ENCODE measurements at places on chromosomes 1 and 21. TPM values are rescaled to one million over a fixed set of nuclear protein-coding genes. Genes with fewer than 3 reads are reported as not detected.

GRCh38 chr1:246632281-246633168 is 66.3 kb downstream of the CNST start:
- no peaks in the 10 kb centered on the region for H3K4me1 ChIP-seq
- H3K27ac ChIP-seq = peak overlapping the region; percentile 21
- DNase-seq = no peak
- no peaks in the 10 kb centered on the region for H3K27me3 ChIP-seq
- no peak overlapping the region for H3K4me3 ChIP-seq

DNA sequence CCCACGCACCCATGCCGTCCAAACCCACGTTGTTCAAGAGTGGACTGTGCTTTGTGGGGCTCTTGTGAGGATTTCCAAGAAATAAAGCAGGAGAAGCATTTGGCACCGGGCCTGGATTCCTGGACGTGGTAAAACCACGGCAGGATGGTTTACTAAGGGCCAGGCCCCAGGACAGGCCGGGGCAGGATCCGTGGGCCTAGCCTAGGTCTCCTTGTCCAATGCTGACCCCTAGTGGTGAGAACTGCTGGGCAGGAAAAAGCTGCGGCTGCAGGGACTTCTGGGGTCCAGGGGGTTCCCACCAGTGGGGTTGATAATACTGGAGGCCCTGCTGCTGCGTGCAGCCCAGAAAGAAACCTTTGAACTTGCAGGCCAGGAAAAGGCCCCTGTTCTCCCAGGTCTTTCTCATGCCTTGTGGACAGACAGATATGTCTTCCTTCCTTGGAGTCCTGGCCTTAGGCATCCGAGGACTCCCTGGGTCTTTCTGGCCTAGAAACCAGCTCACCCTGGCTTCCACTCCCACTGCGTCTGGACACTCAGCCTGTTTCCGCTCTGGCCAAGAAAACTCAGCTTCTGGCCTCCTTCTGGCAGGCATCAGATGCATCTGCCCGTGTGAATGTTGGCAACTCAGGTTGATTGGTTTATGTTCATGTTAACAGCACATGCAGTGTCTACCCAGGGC is 106.9 kb upstream of the TMEM51 start:
- DNase-seq = peak; percentile 75
- H3K27ac ChIP-seq = no peak overlapping the region
- no peak overlapping the region for H3K4me3 ChIP-seq
- H3K36me3 ChIP-seq = no peaks in the 10 kb centered on the region
- no peaks in the 10 kb centered on the region for H3K4me1 ChIP-seq

Gene LCE2A
- polyA plus RNA-seq = not detected

GRCh38 chr1:228282329-228283042 is 74.6 kb downstream of the OBSCN start:
- H3K27ac ChIP-seq = peak overlapping the region; percentile 78
- no peaks in the 10 kb centered on the region for H3K27me3 ChIP-seq
- peaks cover 99% of the 10 kb centered on the region for H3K36me3 ChIP-seq
- no peak overlapping the region for H3K4me3 ChIP-seq
- peaks cover 16% of the 10 kb centered on the region for H3K4me1 ChIP-seq

Gene GJB3
- 0.03 TPM for polyA plus RNA-seq

DNA sequence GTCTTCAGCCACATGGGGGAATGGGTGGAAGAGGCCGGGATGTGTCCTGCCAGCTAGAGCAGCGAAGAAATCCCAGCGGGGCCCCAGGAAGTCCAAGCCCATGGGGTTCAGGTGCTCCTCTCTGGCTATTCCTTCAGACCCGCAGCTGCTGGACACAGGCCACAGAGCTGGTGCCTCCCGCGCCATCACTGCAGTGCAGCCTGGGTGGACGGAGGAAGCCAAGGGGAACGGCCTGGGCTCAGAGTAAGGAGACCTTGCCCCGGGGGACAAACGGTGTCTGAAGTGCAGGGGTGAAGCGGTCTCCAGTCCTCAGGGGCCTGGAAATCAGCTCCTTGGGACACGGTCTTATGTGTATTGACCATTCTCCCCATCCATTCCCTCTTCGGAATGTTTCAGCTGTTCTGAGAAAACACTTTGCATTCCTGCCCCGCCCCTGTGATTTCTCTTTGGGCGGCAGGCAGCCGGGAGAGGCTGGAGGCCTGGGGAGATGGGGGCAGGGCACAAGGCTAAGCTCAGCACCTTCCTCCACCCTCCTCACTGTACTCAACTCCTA is 18.4 kb downstream of the MTHFR start:
- H3K27ac ChIP-seq = peak overlapping the region; percentile 98
- H3K36me3 ChIP-seq = no peaks in the 10 kb centered on the region
- DNase-seq = peak; percentile 80
- H3K4me3 ChIP-seq = peak overlapping the region; percentile 33

Gene GPR37L1
- polyA plus RNA-seq = 0.01 TPM

DNA sequence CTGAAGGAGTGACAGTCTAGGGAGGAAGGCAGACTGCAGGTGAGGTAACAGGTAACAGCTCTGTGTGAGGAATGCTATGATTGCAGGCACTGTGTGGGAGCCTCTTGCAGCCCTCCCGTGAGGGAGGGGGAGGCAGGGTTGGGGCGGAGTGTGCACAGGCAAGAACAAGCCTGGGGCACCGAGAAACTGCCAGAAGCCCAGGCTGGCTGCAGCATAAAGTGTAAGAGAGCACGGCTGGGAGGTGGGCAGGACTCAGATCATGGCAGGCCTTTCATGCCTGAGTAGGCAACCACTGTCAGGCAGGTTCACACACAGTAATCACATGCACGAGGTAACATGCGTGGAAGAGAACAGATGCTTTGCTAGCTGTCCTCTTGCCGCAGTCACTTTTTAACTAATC is 11.3 kb upstream of the RHEX start:
- no peaks in the 10 kb centered on the region for H3K27me3 ChIP-seq
- no peaks in the 10 kb centered on the region for H3K36me3 ChIP-seq
- H3K4me3 ChIP-seq = no peak overlapping the region
- H3K4me1 ChIP-seq = no peaks in the 10 kb centered on the region

Gene TCHH
- 0.01 TPM for polyA plus RNA-seq

- H3K4me1 ChIP-seq = no peaks in the 10 kb centered on the region
- no peak overlapping the region for H3K4me3 ChIP-seq
- peaks cover 1% of the 10 kb centered on the region for H3K27me3 ChIP-seq
- H3K27ac ChIP-seq = peak overlapping the region; percentile 63
These were observed 80.7 kb downstream of the NID1 start for GRCh38 chr1:235984041-235984825.

GRCh38 chr1:84476225-84476624 is 2.8 kb upstream of the RPF1 start:
- H3K4me1 ChIP-seq = peaks cover 15% of the 10 kb centered on the region
- H3K36me3 ChIP-seq = no peaks in the 10 kb centered on the region
- H3K4me3 ChIP-seq = no peak overlapping the region
- H3K27ac ChIP-seq = no peak overlapping the region

GRCh38 chr1:28099050-28099769 is 10.8 kb upstream of the EYA3 start:
- no peak for DNase-seq
- peaks cover 6% of the 10 kb centered on the region for H3K4me1 ChIP-seq
- H3K27me3 ChIP-seq = no peaks in the 10 kb centered on the region
- H3K36me3 ChIP-seq = no peaks in the 10 kb centered on the region
- H3K27ac ChIP-seq = peak overlapping the region; percentile 81

GRCh38 chr1:231849981-231850380 is 223.4 kb downstream of the DISC1 start:
- no peak overlapping the region for H3K27ac ChIP-seq
- DNase-seq = no peak
- no peaks in the 10 kb centered on the region for H3K36me3 ChIP-seq
- no peaks in the 10 kb centered on the region for H3K4me1 ChIP-seq
- no peaks in the 10 kb centered on the region for H3K27me3 ChIP-seq

Gene TSPAN1
- 4.0 TPM for polyA plus RNA-seq

- H3K36me3 ChIP-seq = no peaks in the 10 kb centered on the region
- H3K27ac ChIP-seq = no peak overlapping the region
- H3K27me3 ChIP-seq = no peaks in the 10 kb centered on the region
- no peak for DNase-seq
- no peak overlapping the region for H3K4me3 ChIP-seq
These were observed 82.3 kb downstream of the HMCN1 start for GRCh38 chr1:185816460-185816859.

Gene B3GALT2
- 0.16 TPM for polyA plus RNA-seq

GRCh38 chr21:43956019-43956669 is 56.0 kb upstream of the TRAPPC10 start:
- no peak overlapping the region for H3K4me3 ChIP-seq
- H3K4me1 ChIP-seq = peaks cover 41% of the 10 kb centered on the region
- H3K36me3 ChIP-seq = no peaks in the 10 kb centered on the region
- H3K27me3 ChIP-seq = no peaks in the 10 kb centered on the region
- DNase-seq = peak; percentile 8

DNA sequence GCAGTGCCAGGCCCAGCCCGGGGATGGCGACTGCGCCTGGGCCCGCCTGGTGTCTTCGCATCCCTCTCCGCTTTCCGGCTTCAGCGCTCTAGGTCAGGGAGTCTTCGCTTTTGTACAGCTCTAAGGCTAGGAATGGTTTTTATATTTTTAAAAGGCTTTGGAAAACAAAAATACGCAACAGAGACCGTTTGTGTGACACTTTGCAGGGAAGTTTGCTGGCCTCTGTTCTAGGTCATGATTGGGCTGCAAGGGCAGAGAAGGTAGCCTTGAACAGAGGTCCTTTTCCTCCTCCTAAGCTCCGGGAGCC is 719 bp downstream of the SOD1 start:
- DNase-seq = no peak
- H3K4me3 ChIP-seq = peak overlapping the region; percentile 87
- H3K27ac ChIP-seq = peak overlapping the region; percentile 86
- H3K36me3 ChIP-seq = peaks cover 34% of the 10 kb centered on the region
- peaks cover 29% of the 10 kb centered on the region for H3K4me1 ChIP-seq
- H3K27me3 ChIP-seq = no peaks in the 10 kb centered on the region

- no peaks in the 10 kb centered on the region for H3K36me3 ChIP-seq
- H3K4me1 ChIP-seq = peaks cover 10% of the 10 kb centered on the region
- no peak overlapping the region for H3K27ac ChIP-seq
These were observed 70.6 kb upstream of the NFIA start for GRCh38 chr1:61011561-61012263.

GRCh38 chr21:27275294-27275927 is 308.5 kb upstream of the ADAMTS5 start:
- DNase-seq = no peak
- H3K27ac ChIP-seq = peak overlapping the region; percentile 12
- H3K27me3 ChIP-seq = no peaks in the 10 kb centered on the region
- no peaks in the 10 kb centered on the region for H3K36me3 ChIP-seq

DNA sequence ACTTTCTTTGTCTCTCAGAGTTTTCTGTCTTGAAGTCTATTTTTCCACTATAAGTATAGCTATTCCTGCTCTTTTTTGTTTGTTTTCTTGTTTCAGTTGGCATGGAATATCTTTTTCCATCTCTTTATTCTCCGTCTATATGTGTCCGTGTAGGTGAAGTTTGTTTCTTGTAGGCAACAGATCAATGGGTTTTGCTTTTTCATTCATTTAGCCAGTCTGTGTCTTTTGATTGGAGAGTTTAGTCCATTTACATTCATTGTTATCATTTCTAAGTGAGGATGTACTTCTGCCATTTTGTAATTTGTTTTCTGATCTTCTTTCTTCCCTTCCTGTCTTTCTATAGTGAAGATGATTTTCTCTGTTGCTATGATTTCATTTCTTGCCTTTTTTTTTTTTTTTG is 132.5 kb upstream of the GPR52 start:
- no peaks in the 10 kb centered on the region for H3K4me1 ChIP-seq
- H3K27ac ChIP-seq = no peak overlapping the region
- H3K27me3 ChIP-seq = no peaks in the 10 kb centered on the region
- DNase-seq = no peak
- no peaks in the 10 kb centered on the region for H3K36me3 ChIP-seq

- DNase-seq = no peak
- no peaks in the 10 kb centered on the region for H3K27me3 ChIP-seq
- no peak overlapping the region for H3K27ac ChIP-seq
- H3K4me1 ChIP-seq = no peaks in the 10 kb centered on the region
- H3K4me3 ChIP-seq = no peak overlapping the region
These were observed 488.0 kb downstream of the AJAP1 start for GRCh38 chr1:5142389-5142788.

- H3K4me1 ChIP-seq = peaks cover 7% of the 10 kb centered on the region
- no peaks in the 10 kb centered on the region for H3K27me3 ChIP-seq
- DNase-seq = no peak
- no peak overlapping the region for H3K27ac ChIP-seq
These were observed 9.3 kb downstream of the RNF187 start for GRCh38 chr1:228496494-228496893.

DNA sequence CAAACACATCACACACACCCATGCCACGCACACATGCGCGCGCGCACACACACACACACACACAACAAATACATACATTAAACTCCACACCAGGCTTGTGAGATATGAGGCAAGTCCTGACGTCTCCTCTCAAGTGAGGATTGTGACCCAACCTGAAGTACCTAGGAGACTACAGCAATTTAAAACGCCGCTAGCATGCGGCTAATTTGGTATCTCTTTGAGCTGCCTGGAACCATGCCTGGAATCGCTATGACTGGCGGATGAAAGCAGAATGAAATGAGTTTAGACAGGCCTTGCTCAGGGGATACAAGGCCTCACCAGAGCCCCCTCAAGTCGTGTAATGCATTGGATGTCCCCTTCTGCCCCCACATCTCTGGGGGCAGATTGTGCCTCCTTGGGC is 1.6 kb upstream of the RAB7B start:
- no peak overlapping the region for H3K27ac ChIP-seq
- H3K4me3 ChIP-seq = no peak overlapping the region
- DNase-seq = no peak
- peaks cover 20% of the 10 kb centered on the region for H3K4me1 ChIP-seq

DNA sequence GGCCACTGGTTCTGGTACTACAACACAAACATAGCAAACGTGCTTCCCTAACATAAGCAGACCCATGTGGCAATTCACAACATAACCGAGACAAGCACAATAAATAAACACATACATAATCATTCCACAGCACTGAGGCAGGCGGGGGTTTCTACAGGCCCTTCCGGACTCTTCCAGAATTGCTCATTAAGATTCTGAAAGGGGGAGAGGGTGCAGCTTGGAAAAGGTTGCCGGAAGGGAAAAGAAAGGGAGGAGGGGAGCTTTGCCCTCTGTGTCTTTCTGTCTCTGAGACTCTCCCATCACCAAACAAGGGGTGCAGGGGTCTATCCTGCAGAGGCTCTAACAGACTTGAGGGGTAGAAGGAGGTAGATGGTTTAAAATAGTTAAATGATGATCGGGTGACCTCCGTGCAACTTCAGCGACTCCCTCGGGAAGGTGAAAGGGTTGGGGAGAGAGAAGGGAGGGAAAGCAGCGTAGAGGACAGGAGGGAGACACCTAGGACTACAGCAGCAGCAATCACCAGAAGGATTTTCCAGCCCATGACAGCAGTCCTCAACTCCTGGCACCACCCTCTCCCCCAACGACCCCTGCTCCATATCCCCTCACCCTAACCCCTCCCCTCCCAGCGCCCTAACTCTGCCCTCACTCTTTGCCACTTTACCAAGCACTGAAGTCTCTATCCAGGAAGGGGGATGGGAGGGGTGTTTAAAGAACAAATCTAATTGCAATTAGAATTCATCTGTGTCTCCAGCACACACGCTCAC is 365.5 kb upstream of the ESRRG start:
- no peak for DNase-seq
- peaks cover 4% of the 10 kb centered on the region for H3K27me3 ChIP-seq
- no peaks in the 10 kb centered on the region for H3K36me3 ChIP-seq
- no peak overlapping the region for H3K27ac ChIP-seq
- H3K4me1 ChIP-seq = no peaks in the 10 kb centered on the region
